Progenitor cell of endocrine pancreas (in vitro differentiated cells): ENCODE measurements at places on chromosomes 3 and 15. TPM values are rescaled to one million over a fixed set of nuclear protein-coding genes. Genes with fewer than 3 reads are reported as not detected.

FHIT gene
- 16.1 and 18.4 TPM in 2 replicates for total RNA-seq

IL17RC gene
- total RNA-seq: 13.4 and 17.1 TPM in 2 replicates

ASB7 gene
- 17.4 and 18.9 TPM in 2 replicates for total RNA-seq

TMC3 gene
- 0.07 and 0.10 TPM in 2 replicates for total RNA-seq

KNG1 gene
- not detected in 2 replicates for total RNA-seq

IGDCC3 gene
- total RNA-seq: 125 and 138 TPM in 2 replicates

SCN11A gene
- total RNA-seq: 1.5 and 1.6 TPM in 2 replicates

ADAMTS17 gene
- total RNA-seq: 3.5 and 4.7 TPM in 2 replicates

PARP14 gene
- 20.0 and 21.4 TPM in 2 replicates for total RNA-seq

NEK11 gene
- total RNA-seq: 16.8 and 18.7 TPM in 2 replicates

GATA2 gene
- total RNA-seq: 1.7 and 1.9 TPM in 2 replicates

UBA7 gene
- 1.2 and 2.2 TPM in 2 replicates for total RNA-seq

MAP2K1 gene
- 28.6 TPM in 2 replicates for total RNA-seq

TMEM158 gene
- 3.8 and 4.9 TPM in 2 replicates for total RNA-seq

CD96 gene
- total RNA-seq: not detected in 2 replicates

FES gene
- total RNA-seq: 13.8 and 16.2 TPM in 2 replicates

SNURF gene
- total RNA-seq: 16.9 and 19.8 TPM in 2 replicates

EXOG gene
- 15.2 and 16.5 TPM in 2 replicates for total RNA-seq

VILL gene
- 6.8 and 7.6 TPM in 2 replicates for total RNA-seq

UPK1B gene
- total RNA-seq: 8.3 and 11.9 TPM in 2 replicates

GABRB3 gene
- total RNA-seq: 20.9 and 23.2 TPM in 2 replicates

TRH gene
- 0.24 and 0.36 TPM in 2 replicates for total RNA-seq

C3orf70 gene
- total RNA-seq: 5.8 and 5.9 TPM in 2 replicates
